ENCODE measurements at places on chromosomes 1 and 21. TPM values are rescaled to one million over a fixed set of nuclear protein-coding genes. Genes with fewer than 3 reads are reported as not detected.

GRCh38 chr1:180425952-180426351 lies 76.4 kb downstream of the ACBD6 start:
- peak; percentile 28 for DNase-seq

DNA sequence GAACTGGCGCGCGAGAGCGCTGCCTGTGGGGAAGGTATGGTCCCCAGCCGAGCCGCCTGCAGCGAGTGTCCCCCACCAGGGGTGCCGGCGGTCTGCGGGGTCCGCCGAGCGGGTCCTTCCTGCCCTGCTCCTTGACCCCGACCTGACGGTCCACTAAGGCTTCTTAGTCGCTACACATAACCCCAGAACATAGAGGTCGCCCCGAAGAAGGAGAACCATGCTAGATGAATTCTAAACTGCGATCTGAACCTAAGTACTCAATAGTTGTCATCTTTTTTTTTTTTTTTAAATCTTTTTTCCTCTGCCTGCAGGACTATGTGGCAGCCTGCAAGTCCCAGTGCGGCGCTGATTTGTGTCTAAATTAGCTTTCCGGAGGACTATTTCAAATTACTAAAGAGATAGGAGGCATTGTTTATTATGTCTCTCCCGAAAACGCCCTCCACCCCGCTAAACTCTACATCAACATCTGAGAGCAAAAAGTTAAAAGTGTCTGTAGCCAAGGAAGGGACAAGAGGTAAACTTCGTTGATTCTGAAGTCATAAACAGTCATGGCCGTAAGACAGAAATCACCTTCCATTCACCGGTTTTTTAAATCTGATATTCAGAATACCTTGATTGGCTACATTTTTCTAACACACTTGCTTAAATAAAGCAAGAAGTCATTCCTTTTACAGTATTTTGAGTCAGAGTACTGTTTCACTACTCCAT lies 476 bp downstream of the AXDND1 start:
- DNase-seq: no peak

DNA sequence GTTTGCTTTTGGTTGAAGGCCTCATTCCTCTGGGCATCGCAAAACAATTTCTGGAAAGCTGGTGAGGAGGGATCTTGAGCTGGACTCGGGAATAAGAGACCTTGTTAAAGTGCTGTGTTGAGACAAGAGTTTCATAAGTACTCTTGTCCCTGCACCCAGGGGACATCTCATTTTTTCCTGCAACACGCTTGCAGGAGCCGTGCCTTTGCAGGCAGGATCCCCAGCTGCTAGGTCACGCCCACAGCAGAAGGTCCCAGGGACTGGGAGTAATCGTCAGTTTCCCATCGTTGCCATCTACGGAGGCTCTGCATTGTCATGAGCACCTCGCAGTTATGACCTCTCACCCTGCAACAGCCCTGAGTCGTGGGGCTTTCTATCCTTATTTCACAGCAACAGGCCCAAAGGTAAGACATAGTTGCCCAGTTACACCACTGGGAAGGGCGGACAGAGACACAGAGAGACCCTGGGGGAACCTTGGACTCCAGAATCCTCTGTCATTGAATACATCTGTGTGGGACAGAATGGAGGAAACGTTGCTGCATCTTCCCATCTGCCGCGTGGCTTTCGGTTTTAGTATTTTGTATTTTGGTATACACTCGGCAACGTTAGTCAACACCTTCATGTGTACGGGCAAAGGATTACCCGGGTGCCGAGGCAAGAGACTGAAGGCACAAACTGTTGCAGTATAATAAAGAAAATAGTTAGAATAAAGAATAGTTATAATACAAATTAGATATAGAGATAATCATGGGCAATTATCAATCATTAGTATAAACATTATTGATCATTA lies 60.4 kb upstream of the DMRTB1 start:
- no peak for DNase-seq

GRCh38 chr1:167862432-167863076 lies 51.4 kb downstream of the ADCY10 start:
- peak; percentile 41 for DNase-seq

DNA sequence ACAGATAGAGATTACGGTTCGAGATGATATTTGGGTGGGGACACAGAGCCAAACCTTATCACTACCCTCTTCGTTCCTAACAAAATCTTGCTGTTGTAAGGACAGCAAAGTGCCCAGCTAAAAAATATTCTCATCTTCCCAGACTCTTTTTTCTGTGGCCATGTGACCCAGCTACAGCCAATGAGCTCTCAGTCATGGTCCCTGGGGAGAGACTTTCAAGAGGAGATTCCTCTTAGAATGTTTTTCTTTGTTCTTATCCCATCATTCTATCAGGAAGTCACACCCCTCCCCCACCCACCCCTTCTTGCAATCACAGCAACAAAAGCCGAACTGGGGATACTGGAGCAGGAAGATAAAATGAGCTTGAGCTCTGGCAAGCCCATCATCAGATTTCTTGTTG lies 247.1 kb downstream of the CHRM3 start:
- no peak for DNase-seq

DNA sequence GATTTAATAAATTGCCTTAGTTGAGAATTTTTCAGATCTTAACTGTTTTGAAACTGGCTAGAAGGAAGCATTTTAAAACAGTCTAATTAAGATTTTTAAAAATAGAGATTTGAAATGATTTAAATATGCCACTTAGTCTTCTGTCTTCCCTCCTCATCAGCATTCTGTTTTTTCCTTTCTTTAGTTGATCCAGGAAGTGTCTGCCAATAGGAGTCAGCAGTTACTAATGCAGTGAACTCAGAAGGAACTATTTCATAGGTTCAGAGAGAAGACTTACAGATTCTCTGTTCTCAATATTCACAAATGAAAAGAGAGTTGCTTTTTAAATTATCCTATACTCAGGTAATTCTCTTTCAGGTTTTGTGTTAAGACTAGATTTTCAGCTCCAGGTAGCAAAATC lies 84.5 kb downstream of the RPS6KC1 start:
- DNase-seq: no peak

DNA sequence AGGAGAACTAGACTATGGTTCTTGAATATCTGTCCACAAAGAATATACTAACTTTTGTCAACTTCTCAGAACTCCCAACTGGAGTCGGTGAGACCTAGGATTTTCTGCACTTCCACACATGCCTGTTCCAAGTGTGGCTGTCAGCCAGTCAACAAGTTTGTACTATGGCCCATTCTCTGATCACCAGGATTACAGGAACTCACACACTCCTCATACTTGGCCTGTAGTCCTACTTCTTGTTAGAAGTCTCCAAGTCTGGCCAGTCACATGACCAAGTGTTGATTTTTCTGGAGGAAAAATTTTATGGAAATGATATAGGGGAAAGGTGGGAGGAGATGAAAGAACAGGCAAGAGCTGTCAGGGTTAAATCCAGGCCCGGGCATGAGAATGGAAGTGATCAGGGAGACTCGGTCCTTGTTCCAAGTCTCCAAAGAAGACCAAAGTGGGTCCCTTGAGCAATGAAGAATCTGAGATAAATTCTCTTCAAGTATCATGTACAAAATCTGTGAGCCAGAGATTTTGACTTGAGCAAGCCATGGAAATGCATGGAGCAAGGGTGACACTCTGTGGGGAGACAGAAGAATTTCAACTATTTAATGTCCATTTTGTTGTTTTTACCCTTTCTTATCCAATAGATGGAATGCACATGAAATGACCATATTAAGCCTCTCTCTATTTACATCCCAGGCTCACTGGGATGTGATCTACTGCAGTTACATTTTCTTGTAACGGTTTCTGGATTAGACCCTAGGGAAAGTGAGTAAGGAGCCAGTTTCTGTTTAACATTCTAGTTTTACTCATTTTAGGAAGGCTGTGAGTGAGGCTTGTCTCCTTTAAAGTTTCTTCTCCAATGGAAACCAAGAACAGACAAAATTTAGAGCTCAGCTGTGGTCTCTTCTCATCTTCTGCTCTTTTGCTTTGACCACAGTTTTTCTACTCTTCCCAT lies 320.9 kb downstream of the ASTN1 start:
- DNase-seq: peak; percentile 32

DNA sequence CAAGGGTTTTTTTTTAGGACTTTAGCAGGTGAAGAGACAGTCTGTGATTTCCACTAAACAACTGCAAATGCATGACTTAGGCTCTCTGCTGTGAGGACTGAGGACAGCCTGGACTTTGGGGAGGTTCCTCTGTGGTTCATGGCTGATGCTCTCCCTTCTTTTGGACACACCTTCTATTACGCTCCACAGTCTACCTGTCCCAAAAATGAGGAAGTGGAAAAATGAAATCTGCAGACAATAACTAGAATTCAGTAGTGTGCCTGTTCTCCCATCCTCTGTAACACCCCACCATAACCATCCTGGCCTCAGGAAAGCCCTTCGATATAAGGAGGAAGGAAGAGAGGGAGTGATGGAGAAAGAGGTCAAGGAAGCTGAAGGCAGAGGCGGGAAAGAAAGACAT lies 68.7 kb downstream of the NTPCR start:
- no peak for DNase-seq

DNA sequence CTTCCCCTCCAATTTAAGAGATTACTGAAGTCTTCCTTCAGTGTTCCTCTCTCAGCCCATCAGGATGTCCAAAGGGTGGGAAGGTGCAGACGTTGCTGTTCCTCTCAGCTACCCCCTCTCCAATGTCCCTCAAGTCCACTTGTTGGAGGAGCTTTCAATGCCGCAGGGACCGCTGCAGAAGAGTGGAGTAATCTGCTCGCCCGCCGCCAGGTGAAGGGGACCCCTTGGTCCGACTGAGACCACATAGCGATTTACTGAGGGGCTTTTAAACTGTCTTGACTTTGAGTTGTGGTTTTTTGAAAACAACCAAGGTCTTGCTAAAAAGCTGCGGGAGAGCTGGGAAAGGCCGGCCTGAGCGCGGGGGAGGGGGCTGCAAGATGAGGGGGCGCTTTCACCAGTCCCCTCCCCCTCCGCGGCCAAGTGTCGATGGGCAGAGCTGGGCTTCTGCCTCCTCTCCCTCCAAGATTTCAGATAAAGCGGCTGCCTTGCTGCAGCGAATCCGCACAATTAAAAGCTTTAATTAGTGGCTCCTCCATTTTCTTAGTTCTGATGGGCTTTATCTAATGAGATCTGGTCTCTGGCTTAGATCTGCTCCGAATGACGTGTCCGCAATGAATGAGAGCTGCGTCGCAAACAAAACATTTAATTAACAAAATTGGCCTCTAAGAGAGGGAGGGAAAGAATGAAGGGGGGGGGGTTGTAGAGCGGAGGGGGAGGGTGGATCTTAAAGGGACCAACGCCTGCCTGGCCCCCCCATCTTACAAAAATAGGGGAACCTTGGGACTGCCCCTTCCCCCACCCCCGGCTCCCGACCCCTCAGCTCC lies 5.9 kb downstream of the LMO4 start:
- DNase-seq: peak; percentile 37

GRCh38 chr1:221824025-221824424 lies 82.1 kb upstream of the DUSP10 start:
- peak; percentile 84 for DNase-seq

DNA sequence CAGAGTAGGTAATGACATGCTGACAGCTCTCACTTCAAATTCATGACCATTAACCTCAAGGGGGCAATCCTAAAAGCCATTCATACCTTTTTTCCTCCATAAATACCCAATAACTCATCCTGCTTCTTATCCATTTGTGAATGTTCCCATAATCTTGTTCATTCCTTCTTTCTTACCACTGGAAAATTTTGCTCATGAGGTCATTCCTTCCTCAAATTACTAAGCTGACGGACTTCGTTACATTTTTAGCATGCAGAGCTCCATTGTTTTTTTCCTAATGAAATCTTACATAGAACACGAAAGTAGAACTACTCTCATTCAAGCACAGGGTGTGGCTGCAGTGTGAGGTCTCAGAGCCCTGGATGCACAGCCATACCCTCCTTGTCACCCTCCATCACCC lies 276.5 kb upstream of the DPYD start:
- peak; percentile 74 for DNase-seq

DNA sequence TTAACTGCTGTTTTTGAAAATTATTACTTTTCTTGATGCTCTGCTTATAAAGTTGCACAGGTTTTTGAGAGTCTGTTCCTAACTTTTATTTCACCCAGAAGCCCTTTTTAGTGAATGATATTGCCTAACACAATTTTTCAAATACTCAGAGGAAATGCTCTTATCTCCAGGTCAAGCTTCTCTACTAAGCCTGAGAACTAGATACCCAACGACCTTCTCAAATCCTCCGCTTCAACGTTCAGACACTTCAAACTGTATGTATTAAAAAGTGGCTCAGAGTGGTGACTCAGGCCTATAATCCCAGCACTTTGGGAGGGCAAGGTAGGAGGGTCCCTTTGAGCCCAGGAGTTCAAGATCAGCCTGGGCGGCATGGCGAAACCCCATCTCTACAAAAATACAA lies 88.5 kb downstream of the ASH1L start:
- no peak for DNase-seq

GRCh38 chr1:211695135-211695816 lies 19.9 kb upstream of the NEK2 start:
- no peak for DNase-seq

- peak; percentile 6 for DNase-seq
Measured at GRCh38 chr1:187390215-187390818, 561.6 kb downstream of the PLA2G4A start.

- no peak for DNase-seq
Measured at GRCh38 chr1:40593449-40594186, 62.2 kb downstream of the ZNF684 start.

- DNase-seq: peak; percentile 79
Measured at GRCh38 chr1:116115476-116116439, 4.6 kb downstream of the MAB21L3 start.

- DNase-seq: no peak
Measured at GRCh38 chr1:109272831-109273547, 10.0 kb downstream of the PSRC1 start.

Gene TPTE
- total RNA-seq: not detected

Gene TMEM183A
- 66.1 TPM for total RNA-seq

Gene CSDE1
- 562 TPM for total RNA-seq

Gene TMEM81
- 4.8 TPM for total RNA-seq

Gene TMEM52
- total RNA-seq: 0.84 TPM

Gene LRRC7
- total RNA-seq: 0.14 TPM

Gene ZMYM4
- total RNA-seq: 65.5 TPM

Gene EFCAB7
- 3.7 TPM for total RNA-seq

Gene AMY2A
- total RNA-seq: not detected

Gene NTMT2
- total RNA-seq: 0.43 TPM

Gene OR14A2
- total RNA-seq: not detected

Gene OR10J1
- total RNA-seq: not detected

Gene ARTN
- total RNA-seq: 1.2 TPM

Gene DNAH14
- total RNA-seq: 21.2 TPM

Gene PPIAL4G
- total RNA-seq: not detected

Gene NFASC
- 26.7 TPM for total RNA-seq

Measured in astrocyte (in vitro differentiated cells and primary cell).